Stimulated activated CD8-positive, alpha-beta memory T cell treated with anti-CD3 and anti-CD28 coated beads, Interleukin-4, amount 100 ng/mL, for 4 hours (primary cell): ENCODE measurements at places on chromosomes 7 and 10.

DNA sequence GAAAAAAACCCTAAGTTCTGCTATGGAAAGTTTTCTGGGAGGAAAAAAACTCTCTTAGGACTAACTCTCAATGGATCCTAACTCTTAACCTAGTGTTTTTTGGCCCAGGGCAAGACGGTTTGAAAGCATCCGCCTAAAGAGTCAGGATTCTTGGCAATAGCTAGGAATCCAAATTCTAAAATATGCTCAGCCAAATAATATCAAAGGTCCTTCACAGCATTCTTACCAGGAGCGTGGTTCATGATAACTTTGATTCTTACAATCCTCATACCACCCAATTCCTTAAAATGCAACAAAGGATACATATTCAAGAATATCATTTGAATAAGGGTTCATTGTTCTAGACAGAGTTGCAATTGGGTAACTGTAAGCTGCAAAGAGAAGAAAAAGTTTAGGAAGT lies 21.3 kb downstream of the CPA1 start:
- DNase-seq: no peak

DNA sequence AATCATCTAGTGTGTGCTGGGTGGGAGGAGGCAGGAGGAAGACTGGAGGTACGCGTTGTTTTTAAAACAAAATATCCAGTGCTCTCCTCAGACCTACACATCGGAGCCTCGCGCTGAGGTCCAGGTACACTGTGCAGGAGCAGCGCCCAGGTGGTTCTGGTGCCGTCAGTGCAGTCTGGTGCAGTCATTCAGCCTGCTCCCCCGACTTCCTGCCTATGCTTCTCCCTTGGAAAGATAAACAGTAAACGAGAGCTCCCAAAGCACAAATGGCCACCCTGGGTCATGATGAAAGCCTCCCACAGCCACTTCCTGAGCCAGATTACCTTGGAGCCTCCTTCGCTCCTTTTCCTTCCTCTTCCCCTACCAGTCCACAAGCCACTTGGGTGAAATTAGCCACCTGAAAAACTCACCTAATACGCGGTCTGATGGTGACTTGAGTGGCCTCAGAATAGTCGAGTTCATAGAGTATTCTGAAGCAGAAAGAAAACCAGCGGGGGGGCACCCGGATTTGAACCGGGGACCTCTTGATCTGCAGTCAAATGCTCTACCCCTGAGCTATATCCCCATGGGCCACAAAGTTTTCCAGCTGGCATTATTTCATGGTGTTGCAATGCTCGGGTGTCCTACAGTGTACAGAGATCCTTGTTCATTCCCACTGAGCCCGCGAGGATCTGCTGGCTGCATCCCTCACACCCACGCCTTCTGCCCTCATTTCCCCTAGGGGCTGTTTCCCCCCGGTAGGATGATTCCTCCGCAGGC lies 82.5 kb downstream of the ZNF467 start:
- DNase-seq: no peak

GRCh38 chr10:107577221-107577620 lies 412.7 kb upstream of the SORCS1 start:
- no peak for DNase-seq

DNA sequence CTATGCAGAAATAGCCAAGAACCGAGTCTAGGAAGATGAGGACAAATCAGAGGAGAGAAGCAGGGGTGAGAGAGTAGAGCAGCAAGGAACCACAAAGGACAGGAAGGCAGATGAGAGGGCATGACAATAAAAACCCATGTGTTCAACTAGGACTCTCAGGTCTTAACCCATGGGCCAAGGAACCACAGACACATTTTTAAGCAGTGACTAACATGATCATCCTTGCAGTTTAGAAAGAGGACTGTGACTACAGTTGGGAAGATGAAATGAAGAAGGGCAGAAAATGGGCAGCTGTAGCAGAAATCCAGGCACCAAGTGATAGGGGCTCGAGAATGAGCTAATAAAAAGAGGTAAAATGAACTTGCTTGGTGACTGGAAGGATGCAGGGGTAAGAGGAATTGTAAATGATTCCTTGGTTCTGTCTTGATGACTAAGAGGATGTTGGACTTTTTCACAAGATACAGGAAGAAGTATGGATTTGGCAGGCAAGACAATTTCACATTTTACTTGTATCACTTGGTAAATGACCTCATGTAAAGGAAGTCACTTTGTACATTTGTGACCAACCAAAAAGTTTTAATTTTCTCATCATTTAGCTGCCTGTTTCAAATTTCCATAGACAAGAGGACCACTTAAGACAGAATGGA lies 22.8 kb downstream of the SGMS1 start:
- no peak for DNase-seq

- DNase-seq: no peak
Observed at GRCh38 chr7:21084286-21084685, 297.6 kb upstream of the SP8 start.

- DNase-seq: no peak
Observed at GRCh38 chr7:64551375-64552142, 11.3 kb downstream of the ZNF680 start.

DNA sequence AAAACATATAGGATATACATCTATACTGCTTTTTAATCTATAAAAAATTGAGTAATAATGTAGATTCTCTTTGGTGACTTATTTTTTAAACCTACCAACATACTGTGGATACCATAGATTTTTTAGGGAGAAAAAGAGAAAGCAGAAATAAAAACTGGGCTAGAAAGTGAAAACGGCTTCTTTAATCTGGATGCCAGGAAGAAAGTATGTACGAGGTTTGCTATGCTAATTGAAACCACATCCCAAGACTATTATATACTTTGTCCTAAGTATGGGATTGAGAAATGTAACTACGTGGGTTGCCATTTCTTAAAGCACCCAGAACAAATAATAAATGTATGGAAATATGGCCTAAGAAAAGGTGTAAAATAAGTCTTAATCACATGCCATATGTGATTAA lies 129.0 kb upstream of the NFE2L3 start:
- DNase-seq: no peak

DNA sequence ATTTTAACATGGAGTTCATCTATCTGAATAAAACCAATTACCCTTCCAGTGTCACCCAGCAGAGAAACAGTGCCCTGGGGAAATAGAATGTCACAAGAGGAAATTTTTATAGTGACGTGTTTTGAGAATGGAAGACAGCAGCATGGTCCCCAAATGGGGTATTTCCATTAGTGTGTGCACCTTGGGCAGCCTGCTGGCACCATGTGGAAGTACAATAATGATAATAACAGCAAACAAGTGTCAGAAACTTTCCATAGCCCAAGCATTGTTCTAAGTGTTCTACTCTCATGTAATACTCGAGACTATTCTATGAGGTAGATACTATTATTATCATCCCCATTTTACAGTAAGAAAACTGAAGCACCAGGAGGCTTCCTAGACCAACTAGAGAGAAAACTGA lies 2.2 kb upstream of the PDE1C start:
- no peak for DNase-seq

GRCh38 chr10:13894412-13895093 lies 307.8 kb downstream of the PRPF18 start:
- no peak for DNase-seq

- DNase-seq: no peak
Observed at GRCh38 chr10:17031637-17032635, 97.7 kb downstream of the CUBN start.

DNA sequence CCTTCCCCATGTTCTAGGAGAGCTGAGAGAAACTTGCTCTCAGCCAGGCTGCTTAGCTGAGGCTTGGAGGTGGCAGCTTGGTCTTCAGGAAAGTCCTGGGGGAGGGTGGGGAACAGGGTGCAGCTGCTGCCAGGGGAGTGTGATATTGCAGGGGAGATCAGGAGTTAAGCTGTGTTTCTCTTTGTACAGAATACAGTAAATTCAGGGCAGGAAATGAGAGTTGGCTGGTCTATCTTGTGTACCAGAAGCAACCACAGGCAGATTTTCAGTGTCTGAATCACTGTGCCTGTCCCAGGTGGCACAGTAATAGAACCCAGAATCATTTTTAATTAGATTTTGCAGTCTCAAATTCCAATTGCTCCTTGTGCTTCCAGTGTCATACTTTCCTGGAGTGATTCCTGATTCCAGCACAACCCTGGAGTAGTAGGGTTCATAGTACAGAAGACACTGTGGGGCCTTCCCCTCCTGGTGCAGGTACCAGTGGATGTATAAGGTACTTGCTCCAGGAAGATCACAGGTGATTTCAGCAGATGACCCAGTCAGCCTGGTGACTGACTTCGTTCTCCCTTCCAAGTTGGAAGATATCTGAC lies 94.0 kb upstream of the TARP start:
- no peak for DNase-seq
